Naive thymus-derived CD8-positive, alpha-beta T cell (primary cell): ENCODE measurements at places on chromosomes 7 and 10.
A peak's percentile ranks its signal among the peaks of the same experiment; 100 is the strongest.

GRCh38 chr10:83372646-83373045, 766.7 kb upstream of the GHITM start:
- no peak for DNase-seq

GRCh38 chr7:156753229-156753560, 112.6 kb downstream of the RNF32 start:
- no peak for DNase-seq

DNA sequence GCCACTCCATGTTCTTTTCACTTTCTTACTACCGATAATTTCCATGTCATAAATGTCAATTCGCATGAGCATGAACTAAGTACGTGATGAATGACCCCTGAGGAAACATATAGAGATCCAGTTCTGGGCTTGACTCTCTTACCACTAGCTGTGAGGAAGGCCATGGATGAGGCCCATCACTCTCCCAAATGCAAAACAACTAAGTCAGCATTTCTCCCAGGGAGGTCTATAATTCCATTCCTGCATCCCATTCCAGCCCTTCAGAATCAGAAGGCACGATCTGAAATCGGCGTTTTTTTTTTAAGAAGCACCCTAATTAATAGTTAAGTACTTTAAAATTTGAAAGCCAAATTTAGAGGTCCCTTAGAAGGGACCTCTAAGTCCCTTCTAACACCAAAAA, 116.5 kb downstream of the CABCOCO1 start:
- DNase-seq: no peak

- no peak for DNase-seq
These were observed 44.9 kb downstream of the FAS start for GRCh38 chr10:89035461-89035860.

DNA sequence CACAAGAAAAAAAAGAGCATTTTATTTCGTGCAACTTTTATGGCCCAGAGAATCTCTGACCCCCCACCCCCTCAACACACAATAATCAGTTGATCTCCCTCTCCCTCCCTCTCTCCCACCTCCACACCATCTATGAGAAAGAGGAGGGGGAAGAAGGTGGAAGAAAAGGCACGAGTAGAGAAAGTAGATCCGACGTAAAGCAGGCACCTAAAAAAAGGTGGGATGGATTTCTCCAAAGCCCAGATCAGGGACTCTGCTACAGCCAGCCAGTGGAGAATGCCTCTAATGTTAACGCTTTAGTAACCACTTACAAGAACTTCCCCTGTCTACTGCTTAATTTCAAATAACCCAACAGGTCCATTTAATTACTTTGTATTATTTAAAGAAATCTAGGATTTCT, 24.4 kb downstream of the KMT2C start:
- DNase-seq: no peak

- peak; percentile 62 for DNase-seq
These were observed 31.7 kb downstream of the PAPOLB start for GRCh38 chr7:4830176-4830575.

DNA sequence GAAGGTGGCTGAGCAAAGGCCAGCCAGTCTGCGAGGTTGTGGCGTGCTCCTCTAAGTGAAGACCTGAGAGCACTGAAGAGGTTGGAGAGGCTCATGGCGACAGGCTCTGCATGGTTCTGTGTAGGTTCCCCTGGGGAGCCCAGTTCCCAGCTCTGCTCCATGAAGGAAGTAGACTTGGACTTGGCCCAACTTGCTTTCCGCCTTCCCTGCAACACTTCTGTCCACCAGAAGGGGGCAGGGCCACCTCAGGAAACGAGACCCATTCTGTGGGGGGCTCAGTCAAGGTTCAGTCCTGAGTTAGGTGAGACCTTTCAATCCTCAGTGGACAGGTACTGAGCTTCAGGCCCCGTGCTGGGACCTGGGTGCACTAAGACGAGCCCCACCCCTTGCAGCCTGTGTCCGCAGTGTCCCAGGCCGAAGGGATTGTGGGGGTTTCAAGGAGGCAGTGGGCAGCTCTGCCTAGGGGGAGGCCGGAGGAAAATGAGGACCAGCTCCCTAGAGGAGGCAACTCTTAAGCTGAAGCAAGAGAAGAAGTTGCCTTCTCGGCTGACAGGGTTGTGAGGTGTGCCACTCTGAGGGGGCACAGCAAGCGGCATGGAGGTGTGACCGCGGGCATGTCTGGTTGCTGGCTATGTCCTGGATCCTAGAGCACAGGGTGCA, 15.0 kb upstream of the PCBD1 start:
- DNase-seq: peak; percentile 22

DNA sequence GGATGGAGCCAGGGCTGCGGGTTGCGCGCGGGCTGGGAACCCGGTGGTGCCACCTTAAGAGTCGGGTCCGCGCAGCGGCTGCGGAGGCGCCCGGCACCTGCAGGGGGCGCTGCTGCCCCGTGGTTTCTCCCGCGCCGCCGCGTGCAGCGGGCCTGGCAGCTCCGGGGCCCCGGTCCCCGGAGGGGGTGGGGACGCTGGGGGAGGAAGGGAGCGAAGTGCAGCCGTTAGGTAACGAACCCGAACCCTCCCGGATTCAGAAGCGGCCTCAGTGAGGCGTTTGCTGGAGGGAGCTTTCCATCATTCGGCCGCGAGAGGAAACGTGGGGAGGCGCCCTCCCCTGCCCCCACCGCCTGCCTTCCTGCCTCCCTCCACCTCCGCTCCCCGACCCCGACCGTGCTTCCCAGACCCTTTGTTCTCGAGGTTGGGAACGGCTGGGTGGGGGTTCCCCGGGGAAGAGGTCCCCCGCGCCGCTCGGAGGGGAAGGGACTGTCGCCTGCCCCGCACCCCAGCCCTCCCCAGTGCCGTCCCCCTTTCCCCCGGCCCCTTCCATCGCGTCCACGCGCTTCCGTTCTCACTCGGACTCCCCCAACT, 29.6 kb downstream of the SKIDA1 start:
- DNase-seq: peak; percentile 84

DNA sequence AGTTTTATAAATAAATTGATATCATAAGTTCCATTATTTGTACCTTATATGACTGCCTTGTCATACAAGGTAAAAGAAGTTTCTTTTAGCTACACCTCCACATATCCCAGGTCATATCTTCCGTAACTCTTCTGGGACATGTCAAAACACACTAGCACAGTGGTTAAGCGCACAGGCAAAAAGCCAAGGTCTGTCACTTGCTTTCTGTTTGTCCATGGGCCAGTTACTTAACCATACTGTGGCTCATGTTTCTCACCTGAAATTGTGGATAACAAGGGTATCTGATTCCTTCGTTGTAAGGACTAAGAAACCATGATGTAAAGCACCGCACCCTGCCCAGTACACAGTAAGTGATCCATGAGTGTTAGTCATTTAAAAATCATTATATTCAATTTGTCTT, 56.2 kb downstream of the SEMA3D start:
- DNase-seq: no peak

DNA sequence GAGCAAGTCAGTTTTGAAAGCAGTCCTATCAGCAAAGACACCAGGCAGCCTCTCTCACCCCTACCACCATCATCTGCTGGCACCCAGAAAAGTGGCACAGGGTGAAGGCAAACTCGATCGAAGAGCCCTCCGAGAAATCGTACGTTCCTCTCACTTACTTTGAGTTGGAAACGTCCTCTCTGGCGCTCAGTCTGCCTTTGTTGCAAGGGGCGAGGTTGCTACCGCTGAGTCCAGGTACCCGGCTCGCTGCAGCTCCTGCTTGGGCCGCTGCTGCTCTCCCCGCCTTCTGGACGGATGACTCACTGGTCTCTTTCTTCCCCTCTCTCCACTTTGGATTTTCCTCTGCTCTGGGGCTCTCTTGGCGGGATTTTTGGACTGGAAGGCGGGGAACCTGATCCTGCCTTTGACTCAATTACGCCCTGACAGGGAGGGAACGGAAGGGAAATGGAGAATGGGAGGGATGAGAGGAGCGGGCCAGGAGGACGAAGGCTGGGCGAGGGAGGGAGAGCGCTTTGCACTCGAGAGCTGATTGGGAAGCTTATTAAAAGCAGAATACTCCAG, at the start of gene PTN:
PTN (minus strand) TSS at position 453 of the 561 bp plus-strand sequence. CDS start 88,760 bp downstream, outside the sequence.
- DNase-seq: no peak

- no peak for DNase-seq
These were observed 529.0 kb downstream of the TYW1 start for GRCh38 chr7:67525588-67525987.

GRCh38 chr7:141217938-141218337, 144.1 kb downstream of the TMEM178B start:
- DNase-seq: no peak

DNA sequence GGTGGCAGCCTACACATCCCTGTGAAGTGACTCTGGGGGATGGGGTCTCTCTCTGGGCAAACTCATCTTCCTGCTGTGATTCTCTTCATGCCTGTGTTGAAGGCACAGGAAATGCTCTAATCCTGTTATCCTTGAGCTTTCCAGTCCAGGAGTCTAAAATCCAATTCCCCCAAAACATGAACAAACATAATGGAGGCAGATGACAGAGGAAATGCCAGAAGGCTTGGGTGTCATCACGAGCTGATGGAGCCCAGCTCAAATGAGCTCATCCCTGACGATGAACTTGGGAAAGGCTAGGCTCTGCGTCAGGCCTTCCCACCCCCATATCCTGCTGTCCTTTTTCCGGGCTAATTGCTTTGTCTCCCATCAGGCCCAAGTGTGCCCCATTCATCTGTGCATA, 165.9 kb upstream of the PODXL start:
- DNase-seq: no peak

DNA sequence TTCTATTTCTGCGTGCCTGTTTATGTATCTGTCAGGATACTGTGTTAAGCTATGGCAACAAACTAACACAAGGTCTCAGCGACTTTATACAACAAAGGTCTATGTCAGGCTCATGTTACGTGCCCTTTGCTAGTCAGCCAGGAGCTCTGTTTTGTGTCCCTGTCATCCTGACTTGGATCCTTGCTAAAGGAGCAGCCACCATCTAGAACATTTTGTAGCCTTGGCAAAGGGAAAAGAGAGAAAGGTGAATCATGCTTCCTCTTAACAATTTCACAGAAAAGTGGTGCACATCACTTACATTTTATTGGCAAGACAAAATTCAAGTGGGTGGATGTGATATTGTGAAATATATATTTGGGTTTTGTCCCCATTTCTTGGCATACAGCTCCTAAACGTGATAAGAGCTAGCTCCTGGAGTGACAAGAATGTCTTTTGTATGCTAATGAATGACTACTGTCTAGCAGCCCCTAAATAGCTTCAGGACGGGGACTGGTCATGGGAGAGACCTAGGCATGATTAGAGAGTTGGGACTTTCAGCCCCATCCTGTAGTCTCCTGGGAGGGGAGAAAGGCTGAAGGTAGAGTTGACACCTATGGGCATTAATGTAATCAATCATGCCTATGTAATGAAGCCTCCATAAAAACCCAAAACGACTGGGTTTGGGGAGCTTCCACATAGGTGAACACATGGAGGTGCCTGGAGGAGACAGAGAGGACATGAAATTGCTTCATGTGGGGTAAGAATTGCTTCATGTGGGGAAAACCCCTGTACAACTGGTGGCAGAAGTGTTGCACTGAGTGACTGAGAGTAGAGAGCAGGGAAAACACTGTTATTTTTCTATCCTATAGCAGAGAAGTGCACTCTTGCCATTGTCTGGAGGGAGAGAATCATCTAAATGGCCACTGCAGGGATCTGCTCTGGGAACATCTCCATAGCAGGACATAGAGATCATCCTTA, 33.0 kb downstream of the MRPL32 start:
- DNase-seq: no peak

GRCh38 chr10:131946880-131947279, 34.8 kb downstream of the BNIP3 start:
- no peak for DNase-seq

- no peak for DNase-seq
These were observed 73.6 kb downstream of the ANK3 start for GRCh38 chr10:60316029-60316428.

DNA sequence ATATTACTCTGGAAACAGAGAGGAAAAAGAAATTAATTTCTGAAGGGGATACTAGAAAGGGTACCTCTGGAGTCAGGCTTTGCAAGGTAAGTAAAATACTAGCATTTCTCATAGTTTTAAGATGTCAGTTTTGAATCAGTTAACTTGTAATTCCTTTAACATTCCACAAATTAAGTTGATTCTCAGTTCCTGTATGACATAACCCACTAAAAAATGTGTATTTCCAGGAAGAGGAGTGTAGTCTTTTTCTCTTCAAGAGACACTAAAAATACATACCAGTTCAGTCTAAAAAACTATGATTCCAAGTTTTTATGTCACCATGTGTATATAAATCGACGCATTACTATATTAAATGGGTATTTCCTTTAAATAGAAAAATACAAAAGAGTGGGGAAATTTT, 113.2 kb downstream of the CDK6 start:
- no peak for DNase-seq

GRCh38 chr10:962342-962741, 25.9 kb upstream of the GTPBP4 start:
- no peak for DNase-seq

GRCh38 chr10:132254841-132255240, 52.9 kb downstream of the STK32C start:
- no peak for DNase-seq

DNA sequence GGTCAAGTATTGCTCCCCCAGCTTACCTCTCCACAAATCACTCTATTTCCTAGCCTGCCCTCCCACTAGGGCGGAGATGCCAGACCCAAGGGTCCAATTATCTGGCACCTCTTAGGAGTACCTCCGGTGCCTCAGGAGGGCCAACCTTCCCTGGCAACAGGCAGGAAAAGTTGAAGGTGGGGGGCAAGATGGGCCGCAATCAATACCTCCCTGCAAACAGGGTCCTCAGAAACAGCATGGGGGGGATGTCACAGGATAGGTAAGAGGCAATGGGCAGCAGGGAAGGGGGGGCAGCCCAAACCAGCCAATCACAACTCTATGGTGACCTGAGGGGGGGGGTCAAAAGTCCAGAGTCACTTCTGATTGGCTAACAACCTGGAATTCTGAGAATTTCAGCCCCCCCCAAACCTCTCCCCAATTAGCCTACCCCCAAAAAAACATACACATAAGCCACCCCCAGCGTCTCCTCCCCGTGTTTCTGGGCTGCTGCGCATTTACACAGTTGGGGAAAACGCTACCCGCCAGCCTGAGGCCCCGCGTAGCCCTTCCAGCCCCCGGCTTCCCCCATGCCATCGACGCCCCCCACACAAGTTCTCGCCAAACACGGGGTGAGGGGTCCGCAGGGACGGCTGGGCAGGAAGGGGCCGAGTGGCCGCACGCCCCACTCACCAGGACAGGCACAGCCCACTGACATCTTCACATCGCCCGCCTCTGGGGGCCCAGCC, 589 bp downstream of the LDB1 start:
- DNase-seq: peak; percentile 55

DNA sequence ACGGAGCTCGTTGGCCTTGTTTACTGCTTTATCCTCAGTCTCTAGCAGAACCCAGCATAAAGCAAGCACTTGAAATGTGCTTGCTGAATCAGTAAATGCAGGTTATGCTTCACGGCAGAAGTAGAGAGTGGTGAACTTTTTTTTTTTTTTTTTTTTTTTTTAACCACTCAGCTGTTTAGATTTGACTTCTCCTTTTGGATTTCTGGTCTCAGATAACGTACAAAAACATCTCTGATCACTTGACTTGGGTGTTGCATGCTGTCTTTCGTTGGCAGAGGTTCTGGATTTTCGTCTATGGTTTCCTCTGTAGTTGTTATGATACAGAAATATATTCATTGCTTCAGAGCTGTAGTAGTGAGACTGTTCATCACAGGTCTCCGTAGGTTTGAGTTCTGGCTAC, 242.5 kb upstream of the HABP2 start:
- no peak for DNase-seq
